ENCODE measurements at places on chromosomes 6 and 20.

DNA sequence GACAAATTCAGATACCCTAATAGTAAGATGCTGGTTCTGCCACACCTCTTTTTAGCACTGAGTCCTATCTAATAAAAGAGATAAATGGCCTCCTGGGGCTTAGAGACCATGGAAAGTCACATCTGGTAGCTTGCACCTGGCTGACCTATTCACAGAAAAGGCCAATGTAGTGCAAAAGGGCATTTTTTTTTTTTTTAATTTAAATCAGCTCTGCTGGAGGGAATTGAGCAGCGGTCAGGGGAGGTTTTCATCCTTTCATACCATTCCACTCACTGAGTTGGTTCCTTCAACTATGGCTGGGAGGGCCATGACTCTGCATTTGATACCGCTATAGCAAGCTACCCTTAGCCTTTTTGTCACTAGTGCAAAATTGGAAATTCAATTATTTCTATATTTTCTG lies 20.1 kb upstream of the HS3ST5 start:
- no peak for DNase-seq

DNA sequence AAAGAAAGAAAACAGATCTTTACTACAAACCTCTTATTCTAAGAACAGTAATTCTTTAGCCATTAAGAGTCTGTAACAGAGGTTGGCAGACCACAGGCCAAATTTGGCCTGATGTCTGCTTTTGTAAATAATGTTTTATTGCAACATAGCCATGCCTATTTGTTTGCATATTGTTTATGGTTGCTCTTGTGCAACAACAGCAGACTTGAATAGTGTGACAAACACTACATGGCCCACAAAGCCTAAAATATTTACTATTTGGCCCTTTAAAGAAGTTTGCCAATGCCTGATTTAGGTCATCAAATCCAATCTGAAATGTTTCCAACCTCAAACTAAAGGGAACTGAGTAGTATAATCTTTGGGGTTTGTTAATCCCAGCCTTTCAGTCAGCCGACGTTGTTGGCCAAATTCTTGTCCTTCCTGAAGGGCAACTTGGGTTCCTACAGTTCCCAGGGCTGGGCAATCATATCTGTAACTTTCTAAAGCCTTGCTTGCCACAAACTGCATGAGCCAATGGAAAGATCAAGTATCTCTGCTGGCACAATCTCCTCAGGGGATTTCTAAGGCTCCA lies 33.9 kb upstream of the TBC1D20 start:
- peak; percentile 85 for DNase-seq

DNA sequence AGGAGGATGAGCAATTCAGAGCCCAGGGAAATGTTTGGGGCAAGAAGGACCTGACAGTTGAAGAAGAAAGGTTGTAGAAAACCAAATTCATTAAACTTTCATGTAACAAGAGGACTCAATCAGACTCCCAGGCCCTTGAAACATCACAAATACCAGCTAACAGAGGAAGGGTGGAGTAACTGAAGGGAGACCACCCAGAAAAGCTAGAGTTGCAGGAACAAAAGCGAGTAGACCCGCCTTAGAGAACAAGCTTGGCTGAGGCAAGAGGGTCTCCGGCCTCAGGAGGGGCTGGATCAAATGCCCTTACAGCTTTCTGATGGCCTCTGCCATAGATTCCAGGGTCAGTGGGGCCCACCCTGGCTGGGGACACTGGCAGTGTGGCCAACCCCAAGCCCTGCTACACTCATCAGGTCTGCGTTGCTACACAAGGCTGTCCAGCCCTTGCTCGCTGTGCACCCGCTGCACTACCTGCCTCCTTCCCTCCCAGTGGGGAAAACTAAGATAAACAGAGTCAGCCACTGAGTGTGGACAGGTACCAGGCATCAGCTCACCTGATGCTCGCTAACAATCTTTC lies 110.0 kb downstream of the SLC23A2 start:
- no peak for DNase-seq

DNA sequence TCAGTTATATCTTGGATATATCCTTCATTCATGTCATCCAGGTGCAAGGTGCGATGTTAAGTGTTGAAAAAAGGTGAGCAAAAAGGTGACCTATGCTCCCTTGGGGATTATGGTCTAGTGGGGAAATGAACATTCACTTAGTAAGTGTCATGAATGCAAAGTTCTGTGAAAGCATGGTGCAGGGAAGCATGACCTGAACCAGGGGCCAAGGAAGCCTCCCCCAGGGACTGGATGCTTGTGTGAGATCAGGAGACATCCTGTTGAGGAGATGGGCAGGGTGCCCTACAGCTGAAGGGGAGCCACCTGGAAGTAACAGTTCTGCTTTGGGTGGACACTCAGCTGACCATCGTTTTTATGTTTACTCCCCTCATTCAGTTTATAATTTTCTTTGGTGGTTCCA lies 179.5 kb downstream of the SYNDIG1 start:
- DNase-seq: no peak

DNA sequence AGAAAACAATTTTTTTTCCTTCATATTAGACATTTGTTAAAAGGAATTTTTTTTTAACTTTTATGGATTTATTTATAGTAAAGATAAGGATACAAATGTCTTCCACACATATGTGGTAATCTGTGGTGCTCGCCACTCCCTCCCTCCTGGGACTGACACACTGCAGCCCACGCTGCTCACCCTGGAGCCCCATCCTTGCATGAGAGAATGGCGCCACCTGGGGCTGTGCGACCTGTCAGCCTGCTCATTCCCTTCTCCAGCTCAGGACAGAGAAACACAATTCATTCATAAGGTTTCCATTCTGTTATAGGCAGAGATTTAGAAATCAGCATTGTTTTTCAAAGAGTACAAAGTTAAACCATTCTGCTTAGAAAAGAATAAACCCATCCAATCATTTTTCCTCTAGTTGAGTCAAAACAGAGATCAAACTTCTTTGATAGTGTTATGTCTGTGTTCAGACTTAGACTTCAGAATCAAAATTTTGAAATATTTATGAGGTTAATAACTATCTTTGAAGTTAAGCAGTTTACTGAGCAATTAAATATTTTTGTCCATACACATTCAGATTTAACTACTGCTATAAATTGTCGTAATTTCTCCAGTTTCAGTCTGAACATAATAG lies 42.8 kb upstream of the DYNLRB1 start:
- no peak for DNase-seq

DNA sequence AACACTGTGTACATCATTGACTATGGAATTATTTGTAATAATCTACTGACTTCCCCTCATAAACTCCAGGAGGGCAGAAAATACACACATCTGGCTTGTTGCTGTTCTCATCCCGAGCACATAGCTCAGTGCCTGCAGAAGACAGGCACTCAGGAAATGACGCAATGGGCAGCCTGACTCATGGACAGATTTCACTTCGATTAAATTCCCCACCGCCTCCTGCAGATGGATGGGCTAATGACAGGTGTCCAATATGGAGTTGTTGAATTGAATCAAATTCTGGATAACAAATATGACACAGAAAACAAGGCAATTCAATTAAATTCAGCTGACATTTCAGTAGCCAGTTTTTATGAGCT lies 9.1 kb downstream of the ANKRD60 start:
- DNase-seq: no peak

DNA sequence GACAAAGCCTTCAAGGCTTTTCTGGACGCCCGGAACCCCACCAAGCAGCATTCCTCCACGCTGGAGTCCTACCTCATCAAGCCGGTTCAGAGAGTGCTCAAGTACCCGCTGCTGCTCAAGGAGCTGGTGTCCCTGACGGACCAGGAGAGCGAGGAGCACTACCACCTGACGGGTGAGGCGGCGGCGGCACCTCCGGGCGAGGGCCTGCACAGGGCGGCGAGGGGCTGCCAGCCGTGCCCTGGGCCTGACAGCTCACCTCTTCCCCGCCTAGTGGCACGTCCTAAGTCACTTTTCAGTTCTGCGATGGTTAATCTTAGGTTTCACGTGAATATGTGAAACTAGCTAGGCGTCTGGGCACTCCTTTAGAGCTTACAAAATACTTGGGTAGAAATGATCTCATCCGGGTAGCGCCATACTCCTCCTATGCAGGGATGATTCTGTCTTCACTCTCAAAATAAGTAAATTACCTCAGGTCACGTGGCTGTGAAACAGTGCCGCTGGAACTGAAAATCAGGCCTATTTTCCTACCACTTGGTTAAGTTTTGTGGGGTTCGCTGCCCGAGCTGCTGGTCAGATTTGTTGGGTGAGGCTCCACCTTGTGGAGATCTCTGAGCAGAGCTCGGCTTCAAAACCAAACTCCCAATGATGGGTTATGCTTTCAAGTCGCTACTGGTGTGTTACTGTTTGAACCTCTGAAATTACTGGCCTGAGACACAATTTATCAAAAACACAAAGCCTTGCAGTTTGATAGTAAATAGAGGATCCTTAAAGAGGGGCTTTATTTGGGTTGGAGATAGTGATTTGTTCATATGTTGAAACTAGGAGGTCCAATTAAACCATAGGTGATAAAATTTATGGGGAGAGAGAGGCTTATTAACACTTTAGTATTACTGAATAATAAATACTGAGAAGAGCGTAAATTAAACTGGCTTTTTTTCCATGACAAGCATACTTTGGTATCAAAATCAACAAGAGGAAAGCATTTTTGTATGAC lies 15.5 kb upstream of the CLDN20 start:
- peak; percentile 67 for DNase-seq
